ENCODE measurements at places on chromosomes 12 and 14.

DNA sequence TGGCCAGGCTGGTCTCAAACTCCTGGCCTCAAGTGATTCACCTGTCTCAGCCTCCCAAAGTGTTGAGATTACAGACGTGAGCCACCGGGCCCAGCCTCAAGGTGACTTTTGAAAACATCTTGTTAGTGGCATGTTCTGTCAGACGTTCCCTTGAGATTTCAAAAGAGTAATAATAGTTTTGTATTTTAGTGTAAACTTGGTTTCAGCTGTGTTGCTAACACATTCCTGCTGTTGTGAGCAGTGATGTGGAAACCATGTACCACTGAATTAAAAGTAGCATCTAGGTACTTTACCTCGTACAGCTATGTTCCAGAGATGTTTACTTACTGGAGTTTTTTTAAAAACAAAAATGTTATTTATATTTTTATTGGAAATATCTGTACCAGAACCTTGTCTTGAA lies 111.3 kb downstream of the AEBP2 start:
- DNase-seq, result no peak

- DNase-seq, result peak; percentile 33
Measured at GRCh38 chr14:33350366-33350990, 411.8 kb downstream of the NPAS3 start.

DNA sequence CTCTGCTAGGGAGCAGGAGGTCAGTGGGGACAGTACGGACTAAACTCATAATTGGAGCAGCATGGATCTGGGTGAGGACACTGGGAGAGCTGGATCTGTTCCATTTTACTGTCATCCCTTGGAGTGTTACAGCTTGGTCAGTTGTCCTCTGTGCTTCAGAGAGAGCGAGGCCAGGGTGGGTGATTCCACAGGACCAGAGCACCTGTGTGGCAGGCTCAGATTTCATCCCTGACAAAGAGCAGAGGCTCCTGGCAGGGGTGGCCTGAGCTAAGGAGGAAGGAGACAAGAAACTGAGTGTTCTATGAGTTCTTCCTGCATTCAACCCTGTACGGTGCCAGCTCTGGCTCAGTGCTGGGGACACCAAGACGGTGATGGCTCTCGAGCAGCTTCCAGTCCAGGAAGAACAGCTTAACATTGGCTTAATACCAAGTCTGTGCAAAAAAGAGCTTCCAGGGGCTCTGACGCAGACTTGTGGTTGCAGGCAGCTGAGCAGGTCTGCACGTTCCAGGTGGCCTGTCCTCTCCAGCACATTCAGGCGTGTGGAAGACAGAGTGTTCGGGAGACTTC lies 8.4 kb upstream of the PGF start:
- DNase-seq, result peak; percentile 75

- no peak for DNase-seq
Measured at GRCh38 chr12:69828897-69829296, 3.9 kb downstream of the MYRFL start.

GRCh38 chr14:62943202-62943601 lies 102.1 kb downstream of the KCNH5 start:
- DNase-seq, result no peak

DNA sequence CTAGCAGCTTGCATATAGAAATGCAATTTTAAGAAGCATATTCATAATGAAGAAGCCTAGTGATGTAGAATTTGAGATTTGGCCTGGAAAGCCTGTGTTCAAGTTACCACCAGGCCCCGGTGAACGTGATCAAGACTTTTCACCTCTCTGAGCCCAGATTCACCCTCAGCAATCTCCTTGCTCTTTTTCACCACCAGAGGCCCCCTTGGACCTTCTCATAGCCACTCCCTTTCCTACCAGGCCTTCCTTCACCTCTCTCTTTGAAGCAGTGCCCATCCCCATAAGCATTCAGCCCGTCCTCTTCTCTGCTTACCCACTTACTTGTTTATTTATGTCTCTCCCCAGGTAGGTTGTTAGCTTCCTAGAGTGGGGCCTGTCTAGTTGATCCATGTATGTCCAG lies 1280.9 kb downstream of the AACS start:
- DNase-seq, result no peak

DNA sequence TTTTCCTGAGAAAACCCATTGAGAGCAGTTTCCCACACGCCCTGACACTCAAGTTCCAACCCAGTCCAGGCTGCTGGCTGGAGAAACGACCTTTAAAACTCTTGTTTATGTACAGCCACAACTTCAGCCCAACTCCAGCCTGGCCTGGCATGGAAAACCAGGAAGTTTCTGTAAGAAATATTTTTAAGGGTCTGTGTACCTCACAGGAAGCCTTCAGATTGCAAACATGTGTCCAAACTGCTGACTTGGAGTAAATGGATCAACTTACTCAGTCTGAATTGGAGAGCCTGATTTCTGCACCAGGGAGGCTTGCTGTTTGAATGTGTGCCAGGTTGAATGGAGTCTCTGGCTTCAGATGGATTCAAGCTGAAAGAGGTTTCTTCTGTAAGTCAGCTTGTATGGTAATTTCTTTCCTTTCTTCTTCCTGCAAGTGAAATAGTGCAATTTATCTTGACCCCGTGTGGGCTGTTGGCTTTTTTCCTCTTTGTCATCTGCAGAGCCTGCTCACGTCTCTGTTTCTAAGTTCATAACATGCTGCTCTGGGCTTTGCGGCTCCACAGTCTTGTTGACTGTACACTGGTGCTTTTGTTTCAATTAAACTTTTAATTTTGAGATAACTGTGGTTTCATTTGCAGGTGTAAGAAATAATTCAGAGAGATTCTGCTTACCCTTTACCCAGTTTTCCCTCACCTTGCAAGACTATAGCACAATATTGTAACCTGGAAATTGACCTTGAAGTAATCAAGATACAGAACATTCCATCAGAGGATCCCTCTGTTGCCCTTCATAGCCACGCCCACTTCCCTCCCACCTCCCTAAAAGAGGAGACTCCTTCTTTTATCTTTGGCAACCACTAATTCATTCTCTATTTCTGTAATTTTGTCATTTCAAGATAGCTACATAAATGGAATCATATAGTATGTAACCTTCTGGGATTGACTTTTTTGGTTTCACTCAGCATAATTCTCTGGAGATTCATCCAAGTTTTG lies 109.7 kb upstream of the PRMT8 start:
- no peak for DNase-seq

DNA sequence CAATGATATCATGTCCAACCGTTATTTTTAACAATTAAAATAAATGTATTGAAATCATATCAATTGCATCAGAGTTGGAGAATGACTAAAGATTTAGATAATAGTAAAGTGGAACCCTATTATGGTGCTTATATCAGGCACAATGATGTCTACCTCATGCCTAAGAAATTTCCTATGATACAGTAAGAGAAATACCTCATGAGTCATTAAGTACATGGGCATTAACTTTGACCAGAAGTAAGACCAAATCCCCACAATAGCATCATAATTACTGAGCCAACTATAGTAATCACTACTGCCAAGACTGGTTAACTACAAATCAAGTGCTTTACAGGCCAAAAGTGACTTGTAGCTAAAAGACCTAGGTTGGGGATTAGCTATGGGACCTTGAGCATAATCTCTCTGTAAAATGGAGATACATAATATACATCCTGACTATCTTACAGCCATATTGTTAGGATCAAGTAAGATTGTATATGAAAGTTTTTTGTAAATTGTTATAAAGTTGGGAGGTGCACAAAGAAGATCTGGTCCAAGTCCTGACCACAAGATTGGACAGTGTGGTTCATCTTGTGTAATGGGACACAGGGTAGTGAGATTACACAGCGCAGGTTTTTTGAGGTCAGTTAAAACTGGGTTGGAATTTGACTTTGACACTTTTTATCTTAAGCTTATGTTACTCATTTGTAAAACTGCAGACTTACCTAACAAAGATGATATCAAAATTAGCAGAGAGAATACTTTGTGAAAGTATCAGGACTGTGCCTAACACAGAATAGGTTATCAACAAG lies 60.5 kb downstream of the ERGIC2 start:
- DNase-seq, result no peak

DNA sequence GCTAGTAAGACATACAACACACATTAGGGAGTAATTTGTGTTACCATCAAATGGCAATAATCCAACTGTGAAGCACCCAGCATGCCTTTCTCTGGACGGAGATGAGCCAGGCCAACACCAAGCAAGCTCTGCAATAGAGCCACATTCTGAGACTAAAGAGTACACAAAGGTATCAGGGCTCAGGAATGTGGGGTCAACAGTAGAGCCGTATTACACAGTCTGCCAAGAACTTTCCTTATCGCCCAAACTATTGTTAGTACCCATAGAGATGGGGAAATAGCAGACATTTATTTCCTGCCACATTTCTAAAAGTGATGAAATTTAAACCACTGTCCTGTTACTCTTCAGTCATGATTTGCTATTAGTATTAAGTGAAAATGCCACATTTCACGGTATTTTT lies 113.7 kb downstream of the BMP4 start:
- no peak for DNase-seq

DNA sequence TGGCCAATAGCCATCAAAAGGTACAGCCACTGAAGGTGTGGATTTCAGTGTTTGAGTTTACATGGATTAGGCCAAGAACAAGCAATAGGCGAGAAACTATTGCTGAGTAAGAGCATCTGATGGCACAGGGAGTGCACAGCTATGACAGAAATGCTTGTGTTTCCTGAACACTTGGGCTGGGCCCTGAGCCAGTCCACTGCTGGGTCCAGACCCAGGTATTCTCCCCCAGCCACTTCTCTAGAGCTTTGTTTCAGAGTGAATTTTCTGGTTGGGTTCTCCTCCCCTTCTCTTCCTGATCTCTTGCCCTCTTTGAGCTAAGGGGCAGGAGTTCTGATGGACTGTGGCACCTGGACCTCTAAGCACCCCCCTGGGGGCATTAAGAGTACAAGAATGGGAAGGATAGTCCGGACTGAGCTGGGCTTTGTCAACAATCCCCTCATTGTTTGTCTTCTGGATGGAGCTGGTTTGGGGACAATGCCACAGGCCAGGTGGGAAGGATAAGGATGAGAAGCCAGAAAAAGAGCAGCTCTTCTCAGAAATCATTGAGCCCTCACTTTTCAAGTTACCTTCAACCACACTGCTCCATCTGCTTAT lies 8.3 kb downstream of the HOXC5 start:
- peak; percentile 61 for DNase-seq
